ENCODE measurements at places on chromosomes 2 and 18. TPM values are rescaled to one million over a fixed set of nuclear protein-coding genes. Genes with fewer than 3 reads are reported as not detected.

DNA sequence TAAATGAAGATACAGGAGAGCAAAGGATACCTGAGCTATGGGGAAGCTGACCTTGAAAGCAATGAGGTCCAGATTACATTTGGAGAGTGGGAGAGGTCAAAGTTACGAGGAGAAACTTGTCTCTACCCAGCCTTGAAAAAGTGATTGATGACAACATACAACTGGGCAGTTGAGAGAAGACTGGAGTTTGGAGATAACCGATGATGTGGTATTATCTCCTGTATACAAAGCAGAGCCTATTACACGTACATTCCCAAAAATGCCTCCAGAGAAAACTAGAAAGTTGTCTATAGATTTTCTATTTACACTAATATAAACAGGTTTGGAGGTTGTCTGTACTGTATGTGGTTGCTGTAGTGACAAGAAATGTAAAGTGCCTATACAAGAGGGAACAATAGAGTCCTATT lies 28.3 kb downstream of the ARL5A start:
- no peak overlapping the region for H3K4me3 ChIP-seq
- H3K4me1 ChIP-seq: no peaks in the 10 kb centered on the region
- H3K36me3 ChIP-seq: peaks cover 15% of the 10 kb centered on the region
- no peaks in the 10 kb centered on the region for H3K27me3 ChIP-seq
- no peak overlapping the region for H3K27ac ChIP-seq
- no peak for DNase-seq

DNA sequence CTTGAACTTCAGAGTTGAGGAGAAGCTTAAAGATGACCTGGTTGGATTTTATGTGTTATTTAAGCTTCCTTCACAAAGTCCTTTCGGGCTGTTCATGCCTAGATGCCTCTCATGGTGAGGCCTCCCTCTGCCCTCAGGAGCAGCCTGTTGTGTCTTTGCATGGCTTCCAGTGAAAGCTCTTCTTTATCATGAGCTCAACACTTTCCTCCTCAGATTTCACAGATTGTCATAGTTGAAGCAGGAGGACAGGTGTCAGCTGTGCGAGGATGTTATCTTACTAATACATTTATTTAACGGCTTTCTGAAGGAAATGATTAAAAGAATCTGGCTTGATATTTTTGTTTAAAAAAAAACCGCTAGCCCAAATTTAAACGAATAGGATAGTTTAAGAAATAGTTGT lies 48.8 kb upstream of the ITSN2 start:
- H3K4me3 ChIP-seq: no peak overlapping the region
- no peaks in the 10 kb centered on the region for H3K36me3 ChIP-seq
- DNase-seq: no peak
- peaks cover 5% of the 10 kb centered on the region for H3K4me1 ChIP-seq
- H3K27me3 ChIP-seq: no peaks in the 10 kb centered on the region

DNA sequence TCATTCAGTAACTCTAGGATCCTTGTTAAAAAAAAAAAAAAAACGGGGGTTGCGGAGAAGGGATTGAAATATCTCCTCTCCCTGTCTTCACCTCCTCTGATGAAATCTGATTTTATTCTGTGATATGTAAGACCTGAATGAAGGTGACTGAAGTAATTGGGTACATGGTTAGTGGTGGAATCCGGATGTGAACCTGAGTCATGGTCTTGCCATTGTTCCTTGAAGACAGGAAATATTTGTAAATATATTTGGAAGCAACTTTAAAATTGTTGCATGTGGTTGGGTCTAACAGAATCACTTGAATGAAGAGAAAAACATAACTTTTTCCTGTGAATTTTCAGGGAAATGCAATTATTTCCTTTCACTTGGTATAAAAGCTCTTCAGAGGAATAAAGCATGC lies 3.0 kb upstream of the IL1A start:
- no peak overlapping the region for H3K27ac ChIP-seq
- no peak for DNase-seq
- no peaks in the 10 kb centered on the region for H3K36me3 ChIP-seq
- no peak overlapping the region for H3K4me3 ChIP-seq

Gene DSEL
- total RNA-seq: 24.9 TPM

Gene DYSF
- 0.04 TPM for total RNA-seq

Gene IL1A
- total RNA-seq: 6.3 TPM

Gene ADCYAP1
- total RNA-seq: not detected

DNA sequence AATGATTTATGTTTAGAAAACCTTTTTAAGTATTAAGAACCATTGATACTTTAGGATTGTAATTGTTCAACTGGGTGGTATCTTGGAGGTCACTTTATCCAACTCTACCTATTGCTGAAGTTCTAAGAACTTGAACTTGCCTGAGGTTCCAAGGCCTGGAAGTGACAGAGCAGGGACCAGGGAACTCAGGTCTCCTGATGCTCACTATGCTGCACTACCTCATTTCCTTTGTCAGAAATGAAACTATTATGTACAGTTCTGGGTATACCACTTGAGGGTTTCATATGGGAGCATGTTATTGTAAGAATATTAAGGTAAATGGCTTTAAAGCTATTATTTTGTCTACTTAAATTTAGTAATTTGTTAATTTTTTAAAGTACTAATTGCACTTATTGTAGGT lies 3.0 kb downstream of the MBD5 start:
- no peak overlapping the region for H3K27ac ChIP-seq
- H3K4me1 ChIP-seq: peaks cover 13% of the 10 kb centered on the region
- H3K36me3 ChIP-seq: no peaks in the 10 kb centered on the region
- DNase-seq: no peak
- H3K27me3 ChIP-seq: no peaks in the 10 kb centered on the region
- H3K4me3 ChIP-seq: no peak overlapping the region

DNA sequence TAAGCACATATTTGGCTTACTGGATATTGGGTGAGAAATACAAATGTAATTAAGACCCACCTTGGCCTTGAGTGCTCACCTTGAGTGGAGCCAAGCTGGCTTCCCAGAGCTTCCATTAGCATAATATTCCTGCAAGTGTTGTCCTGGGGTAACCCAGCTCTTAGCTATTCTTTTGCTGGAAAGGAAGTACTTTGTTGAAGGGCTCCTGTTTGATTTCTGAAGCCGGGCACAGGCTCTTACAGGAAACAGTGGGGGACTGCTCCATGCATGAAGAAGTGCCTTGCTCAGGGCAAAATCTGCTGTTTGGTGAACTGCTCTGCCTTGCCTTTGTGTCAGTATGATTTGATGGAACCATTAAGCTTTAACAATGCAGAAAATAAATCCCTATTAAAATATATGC lies 325.4 kb downstream of the SMAD2 start:
- H3K4me3 ChIP-seq: no peak overlapping the region
- no peak for DNase-seq
- no peaks in the 10 kb centered on the region for H3K36me3 ChIP-seq
- H3K4me1 ChIP-seq: no peaks in the 10 kb centered on the region
- H3K27me3 ChIP-seq: peaks cover 23% of the 10 kb centered on the region
